ENCODE measurements at places on chromosomes 1 and 21. TPM values are rescaled to one million over a fixed set of nuclear protein-coding genes. Genes with fewer than 3 reads are reported as not detected.

OR2M2 gene
- total RNA-seq = not detected

CFAP74 gene
- not detected for total RNA-seq

CR2 gene
- total RNA-seq = not detected

C1orf185 gene
- not detected for total RNA-seq

PIGR gene
- 0.14 TPM for total RNA-seq

CATSPERE gene
- total RNA-seq = 0.55 TPM

PIK3R3 gene
- total RNA-seq = 7.5 TPM

DNA sequence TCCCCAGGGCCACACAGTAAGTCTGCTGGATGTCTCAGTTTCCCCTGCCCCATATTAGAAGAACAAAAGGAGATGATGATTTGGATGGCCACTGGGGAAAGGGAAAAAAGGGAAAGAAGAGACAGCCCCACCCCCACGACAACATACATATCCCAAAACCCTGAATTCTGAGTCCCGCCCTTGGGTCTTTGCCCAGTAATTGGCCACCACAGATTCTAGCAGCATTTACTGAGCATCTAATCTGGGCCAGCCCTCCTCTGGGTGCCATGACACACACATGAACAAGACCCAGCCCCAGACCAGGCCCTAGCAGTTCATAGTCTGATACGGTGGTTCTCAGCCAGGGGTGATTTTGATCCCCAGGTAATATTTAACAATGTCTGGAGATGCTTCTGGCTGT, 5.2 kb upstream of the TTC4 start:
- H3K36me3 ChIP-seq = no peaks in the 10 kb centered on the region
- H3K4me3 ChIP-seq = no peak overlapping the region
- peaks cover 10% of the 10 kb centered on the region for H3K4me1 ChIP-seq
- DNase-seq = no peak

DNA sequence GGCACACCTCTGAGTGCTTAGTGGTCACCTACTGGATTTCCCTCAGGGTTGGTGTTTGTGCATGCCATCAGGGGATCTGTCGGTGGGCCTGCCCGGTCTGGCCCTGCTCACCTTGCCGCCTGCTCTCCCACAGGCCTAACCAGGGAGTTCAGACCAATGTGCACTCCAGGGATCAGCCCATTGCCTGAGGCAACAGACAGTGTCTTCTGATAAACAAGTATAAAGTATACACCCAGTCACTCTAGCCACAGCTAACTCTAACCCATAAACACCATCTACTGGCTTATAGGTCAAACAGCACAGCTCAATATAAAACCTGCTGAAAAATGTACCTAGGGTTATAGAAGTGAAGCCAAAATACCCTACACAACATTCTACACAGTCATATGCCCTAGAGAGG, 1300.0 kb downstream of the PLA2G4A start:
- peaks cover 31% of the 10 kb centered on the region for H3K4me1 ChIP-seq
- no peaks in the 10 kb centered on the region for H3K27me3 ChIP-seq
- H3K27ac ChIP-seq = no peak overlapping the region
- no peak overlapping the region for H3K4me3 ChIP-seq
- H3K36me3 ChIP-seq = no peaks in the 10 kb centered on the region
- DNase-seq = peak; percentile 73

DNA sequence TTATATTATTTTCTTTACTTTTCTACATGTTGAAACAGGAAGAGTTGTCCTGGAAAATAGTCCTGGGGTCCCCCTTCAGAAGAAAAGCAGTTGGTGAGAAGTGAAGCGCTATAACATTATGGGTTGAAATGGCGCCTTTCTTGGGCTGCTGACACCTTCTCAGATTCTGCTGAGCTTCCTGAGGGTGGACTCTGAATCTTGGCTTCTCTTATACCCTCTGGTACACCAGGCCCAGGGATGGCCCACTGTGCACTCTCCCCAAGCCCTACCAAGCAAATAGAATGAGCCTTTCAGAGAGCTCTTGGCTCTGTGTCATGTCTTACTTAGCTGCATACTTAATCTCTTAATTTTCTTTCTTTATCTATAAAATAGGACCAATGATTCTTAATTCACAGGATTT, 42.3 kb downstream of the CD247 start:
- peaks cover 34% of the 10 kb centered on the region for H3K27me3 ChIP-seq
- no peaks in the 10 kb centered on the region for H3K4me1 ChIP-seq
- no peak overlapping the region for H3K27ac ChIP-seq
- no peak for DNase-seq
- no peak overlapping the region for H3K4me3 ChIP-seq

- H3K36me3 ChIP-seq = peaks cover 19% of the 10 kb centered on the region
- peak; percentile 94 for DNase-seq
- peaks cover 62% of the 10 kb centered on the region for H3K4me1 ChIP-seq
These were observed 37.2 kb upstream of the ETS2 start for GRCh38 chr21:38768471-38769063.

DNA sequence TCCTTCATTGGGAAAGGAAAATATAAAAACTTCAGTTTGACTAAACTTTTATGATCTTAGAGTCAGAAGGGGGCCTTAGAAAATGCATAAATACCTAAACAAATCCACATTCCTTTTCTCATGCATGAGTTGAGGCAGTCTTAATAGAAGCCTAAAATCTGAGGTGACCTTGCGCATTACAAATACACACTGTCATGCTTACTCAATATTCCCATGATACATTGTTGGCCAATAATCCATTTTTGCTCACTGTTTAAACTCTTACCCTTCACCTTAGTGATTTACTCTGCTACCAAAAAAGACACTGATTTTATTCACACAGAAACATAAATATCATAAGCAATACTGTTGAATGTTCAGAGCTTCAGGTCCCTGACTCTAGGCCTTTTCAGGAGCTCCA, 19.1 kb upstream of the TMCO1 start:
- H3K4me3 ChIP-seq = no peak overlapping the region
- no peaks in the 10 kb centered on the region for H3K4me1 ChIP-seq
- H3K36me3 ChIP-seq = peaks cover 7% of the 10 kb centered on the region
- H3K27me3 ChIP-seq = peaks cover 3% of the 10 kb centered on the region

GRCh38 chr1:6958407-6959030, 173.3 kb downstream of the CAMTA1 start:
- peaks cover 13% of the 10 kb centered on the region for H3K27me3 ChIP-seq
- DNase-seq = no peak
- H3K27ac ChIP-seq = no peak overlapping the region
- H3K4me1 ChIP-seq = peaks cover 21% of the 10 kb centered on the region

DNA sequence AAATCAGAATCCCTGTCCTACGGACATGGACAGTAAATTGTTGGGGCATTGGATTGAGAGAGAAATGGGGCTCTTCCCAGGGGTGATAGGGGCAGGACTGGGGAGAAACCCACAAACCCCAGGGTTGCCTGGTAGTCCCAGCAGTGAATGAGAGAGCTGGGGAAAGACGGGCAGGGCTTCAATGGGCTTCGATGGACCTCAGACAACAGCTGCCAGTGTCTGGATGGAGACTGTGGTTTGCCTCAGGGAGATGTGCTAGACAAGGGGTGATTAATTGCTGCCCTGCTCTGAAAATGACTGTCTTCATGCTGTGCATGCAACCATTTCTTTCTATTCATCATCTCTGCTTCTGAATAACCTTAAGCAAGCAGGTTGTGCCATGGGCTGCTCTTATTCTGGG, 7.4 kb downstream of the GPR25 start:
- H3K27ac ChIP-seq = no peak overlapping the region
- DNase-seq = no peak
- no peak overlapping the region for H3K4me3 ChIP-seq

GRCh38 chr1:20836230-20836629, 49.1 kb upstream of the HP1BP3 start:
- no peak for DNase-seq
- H3K27me3 ChIP-seq = no peaks in the 10 kb centered on the region
- H3K4me3 ChIP-seq = no peak overlapping the region
- H3K4me1 ChIP-seq = peaks cover 24% of the 10 kb centered on the region
- peaks cover 26% of the 10 kb centered on the region for H3K36me3 ChIP-seq

Data from HFFc6 (cell line).